Left lung (tissue), 14 donors: ENCODE measurements at places on chromosomes 6 and 20. TPM values are rescaled to one million over a fixed set of nuclear protein-coding genes. Genes with fewer than 3 reads are reported as not detected.

DNA sequence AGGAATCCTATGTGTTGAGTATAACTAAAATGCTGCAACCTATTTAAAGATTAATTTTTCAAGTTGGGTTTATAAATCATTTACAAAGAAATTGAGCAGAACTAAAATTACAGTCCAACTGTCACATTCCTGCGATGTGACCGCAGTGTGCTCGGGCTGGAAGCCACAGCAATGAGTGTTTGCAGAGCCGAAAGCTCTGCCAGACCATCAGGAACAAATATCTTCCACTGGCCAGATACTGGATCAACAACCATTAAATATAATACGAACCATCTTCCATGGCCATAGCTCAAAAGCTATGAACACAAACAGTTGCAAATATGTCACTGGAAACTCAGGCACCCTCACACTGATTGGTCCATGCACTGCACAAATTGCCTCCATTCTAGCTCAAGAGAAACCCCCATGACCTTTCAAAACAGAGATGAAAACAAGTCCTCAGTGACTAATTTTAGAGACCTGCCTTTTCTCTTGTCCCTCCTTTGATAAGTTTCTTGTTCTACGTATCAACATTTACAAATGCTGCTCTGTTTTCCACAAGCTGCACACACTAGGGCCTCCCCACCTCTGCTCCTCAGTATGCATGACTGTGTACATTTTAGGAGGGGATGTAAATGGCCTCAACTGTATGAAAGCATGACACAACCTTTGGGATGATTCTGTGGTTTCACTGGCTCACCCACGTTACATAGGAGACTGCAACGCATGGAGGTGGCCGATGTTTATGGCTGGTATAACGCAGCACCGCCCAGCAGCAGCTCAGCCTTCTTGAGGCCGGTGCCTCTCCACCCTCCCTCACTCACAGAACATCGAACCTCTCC, 171.7 kb downstream of the WDR27 start:
- DNase-seq = peak; percentile 77

- DNase-seq = no peak
Observed at GRCh38 chr6:152698692-152699091, 995 bp downstream of the MYCT1 start.

DNA sequence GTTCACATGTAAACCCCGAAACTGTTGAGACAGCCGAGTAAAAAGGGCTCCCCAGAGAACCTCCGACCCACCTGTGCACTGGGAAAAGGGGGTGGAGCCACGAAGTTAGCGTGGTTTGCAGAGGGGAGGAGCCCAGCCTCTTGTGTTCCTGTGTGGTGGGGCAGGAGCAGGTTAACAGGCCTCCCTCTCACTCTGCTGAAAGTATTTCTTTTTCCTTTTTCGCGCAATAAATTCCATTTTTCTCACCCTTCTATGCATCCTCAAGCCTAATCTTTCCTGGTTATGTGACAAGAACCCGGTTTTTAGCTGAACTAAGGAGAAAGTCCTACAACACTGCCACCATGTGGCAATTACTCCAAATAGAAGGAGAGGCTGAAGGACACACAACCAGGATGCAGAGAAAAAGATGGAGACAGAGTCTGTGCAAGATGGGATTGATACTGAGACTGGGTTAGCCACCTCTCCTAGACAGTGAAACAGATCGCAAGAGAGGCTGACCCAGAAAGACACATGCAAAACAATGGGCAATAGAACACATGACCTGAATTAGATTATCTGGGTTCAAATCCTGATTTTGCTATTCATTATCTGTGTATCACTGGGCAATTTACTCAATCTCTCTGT, 168.7 kb upstream of the PRSS16 start:
- DNase-seq = peak; percentile 73

GRCh38 chr6:160766657-160766988, 64.6 kb downstream of the PLG start:
- no peak for DNase-seq

GRCh38 chr6:157952861-157953351, 28.8 kb upstream of the SYNJ2 start:
- no peak for DNase-seq

DNA sequence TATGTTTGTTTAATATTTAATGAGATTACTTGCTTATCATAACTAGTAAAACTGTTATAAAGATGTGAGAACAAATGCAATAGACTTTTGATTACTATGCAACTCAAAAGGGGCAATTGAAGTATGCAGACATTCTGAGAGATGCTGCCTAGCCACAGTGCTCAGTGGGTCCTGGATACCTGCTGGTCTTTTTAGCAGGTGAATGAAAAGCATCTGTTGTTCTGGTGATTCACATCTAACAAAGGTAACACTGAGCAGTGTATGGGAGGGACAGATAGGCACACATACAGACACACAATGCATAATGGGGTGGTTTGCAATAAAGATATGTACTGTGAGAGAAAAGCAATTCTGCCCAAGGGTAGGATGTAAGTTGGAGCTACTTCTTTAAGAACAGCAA, 46.9 kb downstream of the OGFRL1 start:
- DNase-seq = no peak

Gene PGC
- total RNA-seq = 175 TPM

Gene TP53TG5
- 0.44 TPM for total RNA-seq

Gene ELOVL2
- 0.09 TPM for total RNA-seq

DNA sequence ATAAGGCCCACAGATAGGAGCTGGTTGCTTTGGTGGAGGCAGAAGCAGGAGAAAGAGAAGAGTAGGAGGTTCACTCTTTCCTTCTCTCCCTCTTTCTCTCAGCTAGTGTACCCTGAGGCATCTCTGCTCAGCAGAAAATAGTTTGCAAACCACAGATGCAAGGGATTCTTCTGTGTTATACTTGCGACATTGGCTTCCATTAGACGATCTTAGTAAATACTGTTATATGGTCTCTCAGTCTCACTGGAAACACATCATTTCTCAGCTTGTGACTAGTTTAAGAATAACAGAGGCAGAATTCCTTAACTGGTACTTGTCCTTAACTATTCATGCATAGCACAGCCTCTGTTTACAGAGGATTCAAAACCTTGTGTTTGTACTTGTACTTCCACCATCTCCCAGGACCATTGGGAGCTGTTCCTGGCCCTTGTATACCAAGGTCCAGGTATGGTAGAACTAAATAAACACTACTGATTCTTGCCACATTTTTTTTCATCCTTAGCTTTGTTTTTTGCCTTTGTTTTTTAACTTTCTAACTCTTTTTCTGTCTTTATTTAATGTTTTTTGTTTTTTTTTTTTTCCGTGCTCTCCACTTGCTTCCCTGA, 218.2 kb downstream of the OTOR start:
- DNase-seq = no peak

DNA sequence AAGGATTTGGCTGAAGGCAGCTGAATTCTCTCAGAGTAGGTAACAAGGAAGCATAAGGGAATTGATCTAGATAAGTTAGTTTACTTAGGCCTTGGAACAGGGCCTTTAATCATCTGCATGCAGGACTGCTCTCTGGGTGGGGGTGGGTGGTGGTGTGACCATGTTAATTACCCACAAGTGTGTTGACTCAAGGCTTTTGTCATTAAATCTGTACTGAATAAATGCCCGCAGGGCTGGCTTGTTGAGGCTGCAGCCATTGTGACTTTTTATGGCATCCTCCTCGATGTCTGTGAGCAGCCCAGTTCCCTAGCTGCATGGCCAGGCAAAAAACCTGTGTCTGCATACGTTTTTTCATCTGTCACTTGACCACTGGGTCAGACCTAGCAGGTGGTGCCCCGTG, 63.5 kb upstream of the ASCC3 start:
- no peak for DNase-seq

Gene THBD
- 77.4 TPM for total RNA-seq

GRCh38 chr6:150683320-150683719, 83.6 kb downstream of the PLEKHG1 start:
- DNase-seq = no peak

- peak; percentile 70 for DNase-seq
Observed at GRCh38 chr6:150685860-150686259, 86.2 kb downstream of the PLEKHG1 start.

DNA sequence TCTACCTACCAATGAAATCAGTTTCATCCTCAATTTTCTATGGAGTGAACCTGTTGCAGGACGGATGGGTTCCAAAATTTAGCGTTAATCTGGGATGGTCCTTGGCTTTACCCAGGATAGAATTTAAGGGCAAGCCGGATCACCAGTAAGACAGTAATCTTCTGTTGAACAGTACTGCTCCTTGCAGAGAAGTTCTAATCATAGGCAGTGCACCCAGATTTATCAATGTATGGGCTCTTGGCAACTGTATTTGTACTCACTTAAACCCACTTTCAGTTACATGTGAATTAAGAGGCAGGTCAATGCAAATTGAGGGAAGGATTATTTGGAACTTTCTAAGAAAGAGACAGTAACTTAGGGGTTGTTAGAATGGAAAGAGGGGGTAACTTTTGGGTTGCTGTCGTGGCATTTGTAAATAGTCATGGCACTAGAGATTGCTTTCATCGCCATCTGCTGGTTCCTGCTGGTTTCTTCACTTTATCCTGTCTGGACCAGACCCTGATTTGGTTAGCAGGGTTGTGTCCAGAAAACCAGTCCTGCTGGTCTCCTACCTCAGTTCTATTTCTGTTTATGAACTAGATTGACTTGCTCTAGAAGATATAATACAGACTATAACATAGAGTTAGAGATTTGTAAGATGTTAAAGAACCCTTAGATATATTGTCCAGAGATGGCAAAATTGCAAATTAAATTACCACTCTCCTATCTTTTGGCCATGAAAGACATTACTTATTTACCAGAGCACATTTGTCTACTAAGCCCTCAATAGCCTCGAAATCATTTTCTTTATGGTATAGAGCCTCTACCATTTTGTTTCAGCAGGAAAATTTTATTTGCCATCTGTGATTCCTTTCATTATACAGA, 646.3 kb downstream of the UTRN start:
- DNase-seq = no peak

Gene CRISP3
- total RNA-seq = not detected

- DNase-seq = no peak
Observed at GRCh38 chr6:146813554-146813953, 214.8 kb downstream of the ADGB start.

- no peak for DNase-seq
Observed at GRCh38 chr6:134882426-134883038, 67.4 kb downstream of the ALDH8A1 start.

- DNase-seq = no peak
Observed at GRCh38 chr20:56347628-56348304, 11.0 kb upstream of the FAM210B start.

Gene LAMA4
- 152 TPM for total RNA-seq

- DNase-seq = no peak
Observed at GRCh38 chr6:163348789-163349680, 65.5 kb upstream of the QKI start.

Gene E2F1
- total RNA-seq = 14.2 TPM

- no peak for DNase-seq
Observed at GRCh38 chr6:73050706-73051105, 174.6 kb downstream of the KHDC1L start.
